ENCODE measurements at places on chromosomes 11 and 22.
A peak's percentile ranks its signal among the peaks of the same experiment; 100 is the strongest.

- DNase-seq = no peak
These were observed 38.5 kb upstream of the CYP2D6 start for GRCh38 chr22:42169055-42169469.

GRCh38 chr22:22034469-22035132, 52.0 kb upstream of the TOP3B start:
- DNase-seq = no peak

- no peak for DNase-seq
These were observed 78.9 kb upstream of the FIBIN start for GRCh38 chr11:26914968-26915367.

GRCh38 chr11:88174709-88175568, at the start of gene RAB38:
Gene RAB38, minus strand, starts transcription at chr11:88175443. Its CDS starts 59 bp downstream, at chr11:88175384.
- peak; percentile 12 for DNase-seq

GRCh38 chr22:46854125-46854870, 91.8 kb downstream of the TBC1D22A start:
- DNase-seq = peak; percentile 35

- DNase-seq = no peak
These were observed 38.2 kb downstream of the AP2A2 start for GRCh38 chr11:963852-964251.

GRCh38 chr11:72352859-72353551, 81.3 kb downstream of the CLPB start:
- DNase-seq = no peak

DNA sequence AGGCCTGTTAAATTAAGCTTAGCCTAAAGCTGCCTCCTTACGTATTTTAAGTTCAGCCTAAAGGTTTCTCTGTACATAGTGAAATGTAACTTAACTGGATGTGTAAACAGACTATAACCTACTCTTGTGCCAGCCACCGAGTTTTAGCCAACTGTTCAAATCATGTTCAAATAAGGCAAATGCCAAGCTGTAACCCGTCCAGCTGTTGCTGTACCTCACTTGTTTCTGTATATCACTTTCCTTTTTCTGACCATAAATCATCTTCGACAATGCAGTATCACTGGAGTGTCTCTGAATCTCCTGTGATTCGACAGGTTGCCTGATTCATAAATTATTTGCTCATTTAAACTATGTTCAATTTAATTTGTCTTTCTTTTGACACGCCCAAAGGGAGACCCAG, 4.0 kb upstream of the PLAAT5 start:
- DNase-seq = no peak

DNA sequence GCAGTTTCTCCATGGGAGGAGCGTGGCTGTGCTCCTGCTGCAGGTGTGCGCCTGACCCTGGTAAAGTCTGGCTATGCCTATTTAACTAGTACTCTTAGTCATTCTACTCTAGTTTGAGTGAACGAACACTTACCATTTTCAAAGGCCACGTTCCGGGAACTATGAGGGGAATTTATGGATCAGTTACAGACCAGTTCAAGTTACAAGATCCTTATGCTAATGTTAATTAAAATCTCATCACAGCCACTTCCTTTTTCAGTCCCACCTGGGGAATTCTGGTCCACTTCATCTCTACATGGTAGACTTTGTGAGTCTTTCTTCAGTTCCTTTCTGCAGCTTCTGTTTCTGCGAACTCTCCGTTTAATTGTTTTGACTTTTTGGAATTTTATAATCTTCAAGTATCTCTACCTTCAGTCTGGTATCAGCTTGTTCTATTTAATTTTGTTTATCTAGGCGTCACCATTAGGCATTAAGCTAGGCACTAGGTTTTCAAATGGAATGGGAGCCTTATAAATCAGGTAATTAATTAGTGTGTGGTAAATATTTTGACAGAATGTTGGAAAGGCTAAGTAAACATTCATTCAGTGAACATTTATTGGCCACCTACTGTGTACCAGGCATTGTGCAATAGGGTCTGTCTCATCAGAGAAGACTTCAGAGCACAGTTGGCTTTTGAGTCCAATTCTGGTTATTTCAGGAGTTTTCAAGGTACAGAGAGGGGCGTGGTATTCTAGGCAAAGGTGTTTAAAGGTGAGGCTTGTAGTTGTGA, 78.9 kb downstream of the GRK3 start:
- no peak for DNase-seq

GRCh38 chr11:128499613-128500253, 87.6 kb downstream of the ETS1 start:
- no peak for DNase-seq

GRCh38 chr11:47768101-47768612, 1.0 kb upstream of the FNBP4 start:
- DNase-seq = peak; percentile 82

- DNase-seq = no peak
These were observed 110.1 kb upstream of the LUZP2 start for GRCh38 chr11:24386546-24387397.

DNA sequence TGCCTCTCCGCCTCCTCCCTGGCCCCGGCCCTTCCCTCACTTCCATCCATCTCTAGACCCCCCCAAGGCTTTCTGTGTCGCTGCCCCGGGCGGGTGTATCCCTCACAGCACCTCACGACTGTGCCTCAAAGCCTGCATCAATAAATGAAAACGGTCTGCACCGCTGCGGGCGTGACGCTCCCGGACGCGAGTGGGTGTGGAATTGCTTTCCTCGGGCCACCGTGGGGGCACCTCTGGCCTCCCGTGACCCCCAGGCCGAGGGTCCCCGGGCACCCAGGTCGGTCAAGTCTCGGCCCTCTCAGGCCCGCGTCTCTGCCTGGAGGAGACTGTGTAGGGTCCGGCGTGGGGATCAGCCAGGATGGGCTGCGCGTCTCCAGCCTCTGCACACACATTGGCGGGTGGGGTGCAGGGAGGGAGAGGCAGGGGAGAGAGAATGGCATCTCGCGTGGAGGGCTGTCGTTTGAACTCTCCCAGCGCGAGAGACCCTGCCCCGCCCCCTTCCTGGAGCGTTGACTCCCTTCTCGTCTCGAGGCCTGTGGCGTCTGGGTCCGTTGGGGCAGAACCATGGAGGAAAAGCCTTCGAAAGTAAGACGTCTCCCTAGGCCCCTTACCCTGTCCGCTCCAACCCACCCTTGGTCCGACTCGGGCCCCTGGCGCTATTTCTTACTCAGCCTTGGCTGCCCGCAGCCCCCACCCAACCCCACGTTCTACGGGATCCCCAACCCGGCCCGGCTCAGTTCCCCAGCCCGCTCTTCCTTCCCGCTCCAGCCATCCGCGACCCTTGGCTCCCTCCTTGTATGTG, at the start of gene CATSPERZ:
Gene CATSPERZ, plus strand, starts transcription at position 512 of the 802 bp plus-strand sequence. Its CDS starts 53 bp downstream, at position 565.
- no peak for DNase-seq

- no peak for DNase-seq
These were observed 62.1 kb downstream of the ARHGAP8 start for GRCh38 chr22:44814266-44815098.

GRCh38 chr22:24833881-24834495, 28.0 kb downstream of the SGSM1 start:
- no peak for DNase-seq

DNA sequence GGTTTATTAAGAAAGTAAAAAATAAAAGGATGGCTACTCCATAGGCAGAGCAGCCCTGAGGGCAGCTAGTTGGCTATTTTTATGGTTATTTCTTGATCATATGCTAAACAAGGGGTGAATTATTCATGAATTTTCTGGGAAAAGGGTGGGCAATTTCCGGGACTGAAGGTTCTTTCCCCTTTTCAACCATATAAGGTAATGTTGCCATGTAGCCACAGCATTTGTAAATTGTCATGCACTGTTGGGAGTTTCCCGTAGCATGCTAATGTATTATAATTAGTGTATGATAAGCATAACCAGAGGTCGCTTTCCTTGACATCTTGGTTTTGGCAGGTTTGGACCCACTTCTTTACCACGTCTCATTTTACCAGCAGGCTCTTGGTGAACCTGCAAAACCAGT, 610.4 kb upstream of the B3GAT1 start:
- DNase-seq = no peak

DNA sequence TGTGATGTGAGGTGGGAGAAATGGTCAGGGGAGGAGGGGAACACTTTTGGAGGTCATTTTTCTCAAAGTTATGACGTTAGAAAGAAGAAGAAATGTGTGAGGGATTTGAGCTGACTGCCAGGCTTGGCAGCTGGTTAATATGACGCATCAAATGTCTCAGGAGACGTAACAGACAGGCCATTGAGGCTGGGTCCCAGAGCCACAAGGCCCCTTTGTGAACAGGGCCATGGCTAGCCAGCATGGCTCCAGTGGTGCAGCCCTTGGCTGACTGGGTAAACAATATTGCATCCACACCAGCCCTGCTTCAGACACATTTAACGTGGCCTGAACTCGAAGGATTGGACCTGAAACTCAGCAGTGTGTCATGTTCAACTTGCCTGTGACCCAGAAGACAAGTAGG, 34.3 kb downstream of the AMOTL1 start:
- no peak for DNase-seq

DNA sequence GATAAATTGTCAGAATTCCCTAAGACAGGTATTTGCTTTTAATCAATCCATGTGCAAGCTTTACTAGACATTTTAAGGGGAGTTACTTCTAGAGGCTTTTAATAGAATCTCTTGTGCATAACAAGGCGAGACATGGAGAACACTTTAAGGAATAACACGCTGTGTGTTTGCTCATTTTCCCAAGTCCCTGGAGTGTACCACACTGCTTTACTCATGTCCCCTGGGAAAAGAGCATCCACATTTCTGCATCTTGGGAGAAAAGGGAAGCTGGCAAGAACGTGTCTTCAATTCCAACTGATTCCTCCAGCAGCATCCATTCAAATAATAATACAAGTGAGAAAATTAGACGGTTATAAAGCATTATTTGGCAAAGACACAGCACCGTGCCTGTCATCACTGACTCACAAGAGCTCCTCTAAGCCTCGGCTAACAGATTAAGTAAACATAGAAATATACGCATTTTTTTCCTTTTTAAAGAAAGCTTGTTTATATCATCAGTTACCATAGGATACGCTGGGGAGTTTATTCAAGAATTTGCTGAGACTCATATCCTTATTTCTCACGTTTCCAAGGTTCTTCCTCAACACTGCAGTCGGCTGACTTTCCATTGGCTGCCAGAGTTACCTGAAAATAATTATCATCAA, 121.5 kb downstream of the CD44 start:
- peak; percentile 78 for DNase-seq

GRCh38 chr22:19786959-19787848, 26.6 kb downstream of the TBX1 start:
- no peak for DNase-seq

DNA sequence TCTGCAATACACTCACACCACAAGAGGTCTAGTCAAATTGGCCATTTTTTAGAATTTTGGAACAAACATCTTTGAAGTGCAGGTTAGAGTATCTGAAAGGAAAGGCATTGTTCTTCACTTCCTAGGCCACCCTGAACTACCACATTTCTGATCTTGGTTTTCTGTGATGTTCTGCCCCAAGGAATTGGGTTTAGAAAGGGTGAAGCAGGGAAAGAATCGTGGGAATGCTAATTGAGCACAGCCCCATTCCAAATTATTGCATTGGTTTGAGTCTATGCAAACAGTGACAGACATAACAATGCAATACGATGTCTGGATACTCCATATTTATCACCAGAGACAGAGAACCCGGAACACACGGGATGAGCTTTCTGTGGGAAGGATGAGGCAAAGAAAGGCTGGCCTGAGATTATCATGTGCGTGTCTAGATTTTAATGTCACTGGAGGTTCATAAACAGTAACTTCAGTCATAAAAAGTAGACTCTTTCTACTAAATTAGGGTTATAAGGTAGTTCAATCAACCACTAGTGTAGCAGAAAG, 195.3 kb upstream of the BLID start:
- no peak for DNase-seq

DNA sequence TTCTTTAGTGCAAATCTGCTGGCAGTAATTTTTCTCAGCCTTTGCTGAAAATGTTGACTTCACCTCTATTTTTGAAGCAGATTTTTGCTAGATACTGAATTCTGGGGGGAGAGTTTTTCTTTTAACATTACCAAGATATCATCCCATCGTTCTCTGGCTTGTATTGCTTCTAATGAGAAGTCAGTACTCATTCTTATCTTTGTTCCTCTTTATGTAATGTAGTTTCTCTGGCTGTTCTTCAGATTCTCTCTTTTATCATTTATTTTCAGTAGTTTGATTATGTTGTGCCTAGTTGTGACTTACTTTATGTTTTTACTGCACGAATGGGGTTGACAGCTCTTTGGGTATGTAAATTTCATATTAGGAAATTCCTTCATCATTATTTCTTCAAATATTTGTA, 318.7 kb upstream of the PITPNB start:
- DNase-seq = no peak

DNA sequence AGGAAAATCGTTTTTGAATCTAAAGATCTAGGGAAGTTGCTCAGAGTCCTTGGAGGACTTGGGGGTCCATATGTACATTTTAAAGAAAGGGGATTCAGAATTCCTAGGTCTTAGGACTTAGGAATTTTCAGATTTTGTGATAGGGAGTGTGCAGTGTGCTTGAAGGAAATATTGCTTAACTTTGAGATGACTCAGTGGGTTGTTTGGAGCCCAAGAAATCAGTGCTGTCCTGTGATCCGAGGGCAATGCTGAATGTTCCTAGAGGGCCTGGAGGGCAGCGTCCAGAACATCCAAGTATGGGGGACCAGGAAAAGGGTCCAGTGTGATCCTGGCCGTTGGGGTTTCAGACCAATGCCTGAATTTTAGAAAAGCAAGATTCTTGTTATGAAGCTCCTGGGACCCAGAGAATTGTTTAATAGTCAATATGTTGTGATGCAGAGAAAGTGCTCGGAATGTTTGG, 3.1 kb upstream of the IGF2 start:
- no peak for DNase-seq

- DNase-seq = no peak
These were observed 633.0 kb downstream of the TBC1D22A start for GRCh38 chr22:47395481-47395880.

DNA sequence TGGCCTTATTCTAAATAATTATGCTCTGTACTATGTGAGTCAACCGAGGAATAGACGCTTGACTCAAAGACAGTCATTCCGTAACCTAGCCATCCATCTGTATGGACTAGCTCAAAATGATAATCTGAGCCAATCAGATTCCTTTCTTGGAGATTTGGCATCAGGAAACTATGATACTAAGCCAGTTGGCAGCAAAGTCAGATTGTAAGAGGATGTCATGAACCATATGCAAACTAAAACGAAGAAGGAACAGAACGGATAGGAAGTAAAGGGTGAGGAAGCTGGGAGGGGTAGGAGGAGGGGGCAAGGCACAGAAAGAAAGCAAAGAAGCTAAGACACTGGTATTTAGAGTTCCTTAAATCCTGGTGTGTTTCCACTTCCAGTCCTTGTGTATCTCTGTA, 10.7 kb upstream of the SESN3 start:
- no peak for DNase-seq

DNA sequence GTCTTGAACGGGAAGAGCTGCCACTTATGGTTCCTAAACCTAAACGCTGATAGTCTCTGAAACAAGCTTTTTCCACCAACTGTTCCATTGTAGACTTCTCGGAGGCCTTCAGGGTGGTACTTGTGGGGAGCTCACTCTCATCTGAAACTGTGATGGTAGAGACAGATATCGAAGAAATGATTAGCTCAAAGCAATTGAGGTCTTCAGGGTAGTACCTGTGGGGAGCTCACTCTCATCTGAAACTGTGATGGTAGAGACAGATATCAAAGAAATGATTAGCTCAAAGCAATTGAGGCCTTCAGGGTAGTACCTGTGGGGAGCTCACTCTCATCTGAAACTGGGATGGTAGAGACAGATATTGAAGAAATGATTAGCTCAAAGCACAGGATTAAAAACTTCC, 175.7 kb downstream of the SWAP70 start:
- no peak for DNase-seq
